Ureter (tissue), 1 donor: ENCODE measurements at places on chromosomes 5 and 9. TPM values are rescaled to one million over a fixed set of nuclear protein-coding genes. Genes with fewer than 3 reads are reported as not detected.

The SAPCD2 gene
- 1.6 TPM for total RNA-seq

The SHC3 gene
- 4.7 TPM for total RNA-seq

The GRHPR gene
- total RNA-seq, result 74.2 TPM

The HACD4 gene
- total RNA-seq, result 4.1 TPM

The GABRA1 gene
- not detected for total RNA-seq

The C9 gene
- total RNA-seq, result not detected

The ANKRD31 gene
- 1.0 TPM for total RNA-seq

The IZUMO3 gene
- not detected for total RNA-seq

The NSMF gene
- total RNA-seq, result 49.3 TPM

DNA sequence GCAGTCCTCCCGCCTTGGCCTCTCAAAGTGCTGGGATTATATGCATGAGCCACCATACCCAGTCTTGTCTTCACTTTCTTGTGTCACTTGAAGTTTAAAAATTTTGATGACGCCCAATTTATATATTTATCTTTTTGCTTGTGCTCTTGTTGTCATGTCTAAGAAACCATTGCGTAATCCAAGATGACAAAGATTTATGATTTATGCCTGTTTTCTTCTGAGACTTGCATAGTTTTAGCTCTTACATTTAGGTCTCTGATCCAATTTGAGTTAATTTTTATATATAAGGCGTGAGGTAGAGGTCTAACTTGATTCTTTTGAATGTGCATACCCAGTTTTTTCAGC lies 18.6 kb downstream of the ANKHD1 start:
- DNase-seq, result no peak

DNA sequence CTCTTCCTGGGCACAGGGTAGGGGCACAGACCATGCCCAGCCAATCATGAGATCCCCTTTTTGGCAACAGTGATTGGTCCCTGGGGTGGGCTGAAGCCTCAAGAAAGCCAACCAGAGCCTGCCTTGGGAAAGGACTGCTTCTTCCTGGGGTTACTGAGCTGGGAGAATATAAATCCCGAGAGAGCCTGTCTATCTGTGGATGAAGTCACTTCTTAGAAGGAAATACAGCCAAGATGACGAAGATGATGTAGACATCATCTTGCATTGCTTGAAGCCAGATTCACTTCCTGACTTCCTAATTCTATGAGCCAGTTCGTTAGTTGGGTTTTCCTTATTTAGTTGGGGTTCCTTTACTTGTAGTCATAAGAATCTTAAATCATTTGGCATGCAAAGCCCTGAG lies 50.1 kb upstream of the PWWP2A start:
- DNase-seq, result no peak

DNA sequence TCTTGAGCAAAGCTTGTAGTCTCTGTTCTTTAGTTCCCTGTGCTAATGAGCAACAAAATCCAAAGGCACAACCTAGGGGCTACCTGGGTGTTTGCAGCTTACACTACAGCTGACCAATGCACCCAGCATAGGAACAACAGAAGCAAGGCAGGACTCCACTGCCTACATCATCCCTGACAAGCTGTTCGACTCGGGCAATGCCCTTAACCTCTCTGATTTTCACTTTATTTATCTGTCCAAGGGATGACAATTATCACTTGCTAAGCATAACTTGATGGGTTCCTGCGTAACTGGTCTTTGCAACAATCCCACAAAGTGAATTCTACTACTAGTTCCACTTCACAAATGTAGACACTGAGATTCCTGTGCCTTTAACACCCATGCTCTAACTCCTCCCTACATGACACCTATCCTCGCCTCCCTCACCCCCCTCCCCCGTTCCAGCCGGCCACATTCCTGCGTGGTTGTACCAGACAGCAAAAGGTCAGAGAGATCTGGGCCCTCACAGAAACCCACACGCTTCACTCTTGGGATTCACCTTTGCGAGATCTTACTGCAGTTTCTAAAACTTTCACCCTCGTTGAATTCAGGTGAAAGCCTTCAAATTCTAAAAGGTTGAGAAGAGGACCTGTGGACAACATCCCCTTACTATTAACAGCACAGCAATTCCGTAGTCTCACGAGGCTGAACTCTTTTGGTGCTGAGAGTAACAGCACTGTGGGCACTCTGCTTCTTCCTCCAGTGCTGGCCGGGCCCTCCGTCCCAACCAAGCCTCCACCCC lies 995 bp downstream of the IPPK start:
- peak; percentile 49 for DNase-seq

DNA sequence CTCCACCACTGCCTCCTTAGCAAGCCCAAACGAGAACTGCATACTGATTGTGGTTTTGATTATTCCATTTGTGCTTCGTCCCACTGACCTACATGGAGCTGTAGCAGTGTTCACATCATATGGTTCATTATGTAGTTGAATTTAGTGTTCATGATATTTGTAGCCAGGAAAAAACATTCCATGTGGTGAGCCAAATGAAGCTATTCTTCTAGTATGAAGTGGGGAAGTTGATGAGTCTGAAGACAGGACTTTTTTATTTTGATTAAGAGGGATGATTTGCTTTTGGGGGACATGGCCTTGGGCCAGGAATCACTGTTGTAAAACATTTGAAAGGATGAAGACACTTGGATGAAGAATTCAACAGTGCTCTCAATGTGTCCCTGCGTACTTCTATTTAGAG lies 192.9 kb upstream of the SLC27A6 start:
- DNase-seq, result no peak

GRCh38 chr9:80163889-80164288 lies 592.1 kb downstream of the TLE4 start:
- DNase-seq, result no peak

DNA sequence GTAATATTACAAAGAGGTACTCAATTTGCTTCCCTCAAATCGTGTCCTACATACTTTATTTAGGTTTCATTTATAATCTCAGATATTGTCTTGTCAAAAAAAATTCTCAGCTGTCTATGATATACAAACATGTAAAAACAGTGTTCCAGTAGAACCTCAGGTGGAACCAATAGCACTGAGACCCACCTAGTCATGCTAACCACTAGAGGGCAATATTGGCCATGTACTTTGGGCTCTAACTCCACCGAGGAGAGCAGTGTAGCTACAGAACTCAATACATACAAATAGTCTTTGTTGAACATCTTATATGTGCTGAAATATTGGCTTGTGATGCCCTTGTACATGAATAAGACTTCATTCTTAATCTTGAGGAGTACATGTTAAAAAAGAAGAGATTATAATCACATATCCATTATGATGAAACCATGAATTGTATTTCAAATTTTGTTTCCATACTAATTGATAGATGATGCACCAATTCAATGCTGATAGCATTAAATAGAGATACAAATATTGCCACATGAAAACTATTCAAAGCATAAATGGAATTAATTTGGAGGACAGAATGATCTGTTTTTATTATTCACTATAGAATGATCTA lies 71.2 kb upstream of the CNTLN start:
- DNase-seq, result no peak

GRCh38 chr5:107979900-107980299 lies 309.2 kb upstream of the EFNA5 start:
- DNase-seq, result no peak

GRCh38 chr9:102185962-102186361 lies 447.5 kb upstream of the GRIN3A start:
- no peak for DNase-seq

- DNase-seq, result no peak
Measured at GRCh38 chr5:167861928-167862426, 429.5 kb upstream of the WWC1 start.

DNA sequence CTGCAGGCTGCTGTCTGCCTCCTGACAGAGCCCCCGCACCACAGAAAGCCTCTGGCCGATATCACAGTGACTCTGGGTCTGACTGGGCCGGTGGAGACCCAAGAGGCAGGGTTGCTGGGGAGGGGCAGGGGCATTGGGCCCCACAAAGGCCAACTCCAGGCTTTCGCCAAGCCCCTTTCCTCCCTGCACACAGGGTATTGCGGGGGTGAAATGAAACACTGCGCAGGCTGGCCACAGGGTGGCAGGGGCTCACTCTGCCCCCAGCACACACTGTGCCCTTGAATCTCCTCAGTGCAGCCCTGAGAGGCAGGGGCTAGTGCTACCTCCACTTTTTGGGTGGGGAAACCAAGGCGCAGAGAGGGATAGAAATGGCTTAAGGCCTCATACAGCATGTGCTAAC lies 44.6 kb downstream of the BARX1 start:
- DNase-seq, result no peak

DNA sequence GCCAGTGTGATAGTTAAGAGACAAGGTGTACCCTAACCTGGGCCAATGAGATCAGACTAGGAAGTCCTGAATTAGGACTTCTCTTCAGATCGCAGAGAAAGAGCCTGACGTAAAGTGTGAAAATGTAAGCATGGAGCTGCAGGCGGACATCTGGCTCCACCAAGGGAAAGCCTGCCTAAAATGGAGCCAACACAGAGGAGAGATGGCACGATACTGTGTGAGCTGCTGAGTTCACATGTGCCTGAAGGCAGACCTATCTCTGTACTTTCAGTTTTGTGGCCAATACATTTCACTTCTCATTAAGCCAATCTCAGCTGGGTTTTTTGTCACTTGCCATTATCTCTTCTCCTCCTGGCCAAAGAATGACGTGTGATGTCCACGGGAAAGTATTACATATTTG lies 210.5 kb downstream of the ELAVL2 start:
- DNase-seq, result no peak

GRCh38 chr9:127608104-127608966 lies 3.7 kb upstream of the STXBP1 start:
- no peak for DNase-seq

DNA sequence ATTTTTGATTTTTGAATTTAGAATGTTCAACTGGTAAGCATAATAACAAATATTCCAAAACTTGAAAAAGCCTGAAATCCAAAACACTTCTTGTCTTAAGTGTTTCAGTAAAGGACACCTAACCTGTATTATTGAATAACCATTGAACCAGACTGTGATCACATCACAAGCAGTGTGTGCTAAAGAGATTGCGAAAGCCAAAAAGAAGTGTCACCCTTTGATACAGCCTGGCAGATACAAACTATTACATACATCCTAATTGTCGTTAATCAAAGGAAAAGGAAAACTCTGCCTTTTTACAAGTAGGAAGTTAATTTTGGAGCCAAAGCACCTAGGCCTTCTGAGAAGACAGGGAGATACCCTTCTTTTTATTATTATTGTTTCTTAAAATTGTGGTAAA lies 8.4 kb upstream of the FAM120AOS start:
- no peak for DNase-seq
